Stimulated activated CD4-positive, alpha-beta T cell treated with anti-CD3 and anti-CD28 coated beads, Interleukin-15, amount 100 ng/mL, for 24 hours (primary cell): ENCODE measurements at places on chromosomes 12 and 14.
A peak's percentile ranks its signal among the peaks of the same experiment; 100 is the strongest.

- DNase-seq, result peak; percentile 61
Measured at GRCh38 chr14:92531106-92531873, 17.7 kb downstream of the RIN3 start.

DNA sequence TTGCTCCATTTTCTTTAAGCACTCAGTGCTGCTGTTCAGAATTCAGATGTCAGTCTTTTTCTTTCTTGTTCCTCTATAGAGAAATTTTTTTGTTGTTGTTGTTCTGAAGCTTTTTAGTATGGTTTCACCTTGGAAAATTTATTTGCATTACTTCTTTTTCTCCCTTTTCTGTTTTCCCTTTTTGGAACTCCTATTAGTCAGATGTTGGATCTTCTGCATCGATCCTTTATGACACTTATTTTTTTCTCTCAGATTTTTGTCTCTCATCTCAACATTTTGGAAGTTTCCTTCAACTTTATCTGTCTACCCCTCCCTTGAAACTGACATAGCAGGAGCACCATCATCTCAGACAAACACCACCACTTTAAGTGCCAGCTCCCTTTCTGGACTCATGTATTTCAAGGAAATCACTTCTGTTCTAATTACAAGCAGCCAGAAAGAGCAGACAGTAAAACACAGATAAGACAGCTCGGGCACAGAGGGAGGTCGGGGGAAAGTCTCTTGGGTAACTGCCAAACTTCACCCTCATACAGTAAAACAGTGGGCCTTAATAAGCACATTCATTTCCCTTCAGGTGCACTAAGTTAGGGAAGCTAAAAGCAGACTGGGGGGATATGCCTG, 222.7 kb upstream of the PLXNC1 start:
- no peak for DNase-seq

DNA sequence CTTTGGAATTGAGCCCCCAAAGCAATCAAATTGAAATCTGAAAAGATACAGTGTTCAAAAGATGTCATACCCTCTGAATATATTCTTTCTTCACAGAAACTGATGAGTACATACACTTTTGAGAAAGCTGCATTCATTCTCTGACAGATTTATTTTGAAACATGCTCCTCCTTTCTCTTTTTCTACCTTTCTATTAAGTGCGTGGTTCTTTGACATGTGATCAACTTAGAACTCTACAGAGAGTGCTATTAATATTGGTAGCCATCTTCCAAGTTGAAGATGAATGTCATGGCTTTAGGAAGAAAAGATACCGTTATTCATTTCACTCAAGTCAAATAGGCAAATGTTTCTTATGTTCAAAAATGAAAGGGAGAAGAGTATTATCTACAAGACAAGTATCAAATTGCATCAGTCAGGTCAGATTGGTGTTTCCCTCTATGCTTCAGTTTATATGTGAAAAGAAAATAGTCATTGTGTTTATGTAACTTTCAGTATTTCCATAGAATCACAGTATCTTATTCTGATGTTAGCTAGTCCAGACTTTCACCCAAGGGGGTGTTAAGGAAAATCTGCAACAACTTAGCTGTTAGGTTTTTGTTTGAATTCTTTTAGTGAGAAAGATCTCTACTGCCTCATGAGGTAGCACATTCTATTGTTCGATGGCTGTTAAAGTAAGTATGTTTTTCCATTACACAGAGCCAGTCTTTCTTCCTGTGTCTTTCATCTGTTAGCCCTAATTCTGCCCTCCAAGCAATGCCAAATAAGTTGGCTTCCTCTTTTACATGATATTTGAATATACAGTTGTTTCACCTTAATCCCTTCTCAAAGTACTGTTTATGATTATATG, 55.4 kb upstream of the GARIN2 start:
- DNase-seq, result no peak

DNA sequence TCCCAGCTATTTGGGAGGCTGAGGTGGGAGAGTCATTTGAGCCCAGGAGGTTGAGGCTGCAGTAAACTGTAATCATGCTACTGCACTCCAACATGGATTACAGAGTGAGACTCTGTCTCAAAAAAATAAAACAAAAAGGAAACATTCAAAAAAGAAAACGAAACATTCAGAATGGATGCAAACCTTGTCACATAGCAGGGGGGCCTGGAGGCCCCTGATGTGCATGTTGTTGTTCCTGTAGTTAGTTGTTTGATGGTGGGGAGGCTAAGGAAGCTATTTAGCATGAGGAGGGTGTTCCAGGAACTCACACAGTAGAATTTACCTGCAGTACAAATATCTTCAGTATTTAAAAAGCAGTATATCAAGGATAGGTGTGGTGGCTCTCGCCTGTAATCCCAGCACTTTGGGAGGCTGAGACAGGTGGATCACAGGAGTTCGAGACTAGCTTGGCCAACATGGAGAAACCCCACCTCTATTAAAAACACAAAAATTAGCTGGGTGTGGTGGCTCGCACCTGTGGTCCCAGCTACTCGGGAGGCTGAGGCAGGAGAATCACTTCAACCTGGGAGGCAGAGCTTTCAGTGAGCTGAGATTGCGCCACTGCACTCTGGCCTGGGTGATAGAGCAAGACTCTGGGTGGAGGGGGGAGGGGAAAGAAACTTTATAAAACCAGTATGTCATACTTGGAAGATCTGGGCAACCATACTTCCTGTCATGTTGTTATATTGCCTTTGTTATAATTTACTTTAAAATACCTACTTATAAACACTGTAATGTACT, 17.6 kb upstream of the AEBP2 start:
- no peak for DNase-seq
